ENCODE measurements at places on chromosomes 3 and 15. TPM values are rescaled to one million over a fixed set of nuclear protein-coding genes. Genes with fewer than 3 reads are reported as not detected.

The ADAMTSL3 gene
- not detected for total RNA-seq

The KLHL6 gene
- total RNA-seq: 44.9 TPM

The STRA6 gene
- not detected for total RNA-seq

The CP gene
- total RNA-seq: not detected

The ZNF502 gene
- 0.82 TPM for total RNA-seq

The C3orf80 gene
- total RNA-seq: 0.07 TPM

Data from activated CD4-positive, alpha-beta T cell treated with anti-CD3 and anti-CD28 coated beads, Interleukin-2, amount 10 ng/mL, durations not matched to agents 24 days and 14 days (primary cell).